ENCODE measurements at places on chromosomes 6 and 20.

DNA sequence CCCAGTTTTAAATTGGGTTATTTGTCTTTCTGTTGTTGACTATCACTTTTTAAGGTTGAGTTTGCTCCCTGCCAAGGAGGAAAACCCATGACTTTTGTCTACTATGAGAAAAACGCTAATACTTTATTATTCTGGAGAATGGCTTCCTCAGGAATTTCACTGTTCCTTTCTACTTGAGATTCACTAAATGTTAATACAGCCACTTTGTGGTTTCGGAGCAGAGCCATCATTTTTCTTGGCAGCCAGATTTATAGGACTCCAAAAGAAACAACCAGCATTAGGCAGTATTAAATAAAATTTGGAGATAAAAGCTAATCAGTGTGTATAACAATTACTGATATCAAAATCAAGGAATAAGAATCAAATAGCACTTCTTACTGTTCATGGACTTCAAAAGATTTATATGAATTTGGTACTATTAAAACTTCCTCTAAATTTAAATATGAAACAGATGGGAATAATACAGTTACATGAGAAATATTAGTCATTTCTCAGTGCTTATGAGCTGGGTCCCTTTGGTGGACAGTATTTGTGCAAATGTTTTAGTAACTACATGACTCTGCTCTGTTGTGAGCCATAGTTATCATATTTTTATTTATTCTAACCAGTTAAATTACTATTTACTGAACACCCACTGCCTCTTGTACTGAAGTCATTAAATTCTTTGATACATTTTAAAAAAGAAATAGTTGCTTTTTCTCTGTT, 64.1 kb upstream of the FBXO30 start:
- DNase-seq = no peak

- no peak for DNase-seq
These were observed 478.2 kb downstream of the CD83 start for GRCh38 chr6:14595751-14596150.

- DNase-seq = no peak
These were observed 52.8 kb upstream of the SRSF6 start for GRCh38 chr20:43404878-43405277.

DNA sequence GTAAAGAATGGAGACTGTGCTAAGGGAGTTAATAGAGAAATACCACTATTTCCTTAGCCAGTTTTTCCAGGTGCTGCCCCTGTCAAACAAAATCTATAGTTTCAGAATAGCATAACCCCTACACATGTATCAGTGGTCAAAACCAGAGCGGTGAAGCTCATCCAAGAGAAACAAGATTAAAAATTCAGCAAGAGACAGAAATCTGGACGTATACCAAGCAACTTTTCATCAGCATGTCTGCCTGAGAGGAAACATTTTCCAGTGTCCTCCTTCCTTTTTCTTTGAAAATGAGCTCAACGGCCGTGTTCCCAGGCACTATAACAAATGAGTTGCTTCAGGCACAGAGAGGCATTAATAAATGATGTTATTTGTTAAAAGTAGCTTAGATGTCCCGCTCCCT, 416.5 kb downstream of the BCKDHB start:
- no peak for DNase-seq

- DNase-seq = no peak
These were observed 1.7 kb upstream of the TREM2 start for GRCh38 chr6:41164551-41165120.

GRCh38 chr6:142874676-142875075, 70.3 kb downstream of the HIVEP2 start:
- DNase-seq = no peak

GRCh38 chr6:7047966-7048365, 59.8 kb upstream of the RREB1 start:
- no peak for DNase-seq
